ENCODE measurements at places on chromosomes 5 and 9. TPM values are rescaled to one million over a fixed set of nuclear protein-coding genes. Genes with fewer than 3 reads are reported as not detected.

Gene IL9
- not detected for total RNA-seq

Gene LPAR1
- total RNA-seq: 260 TPM

Gene BTNL3
- total RNA-seq: not detected

DNA sequence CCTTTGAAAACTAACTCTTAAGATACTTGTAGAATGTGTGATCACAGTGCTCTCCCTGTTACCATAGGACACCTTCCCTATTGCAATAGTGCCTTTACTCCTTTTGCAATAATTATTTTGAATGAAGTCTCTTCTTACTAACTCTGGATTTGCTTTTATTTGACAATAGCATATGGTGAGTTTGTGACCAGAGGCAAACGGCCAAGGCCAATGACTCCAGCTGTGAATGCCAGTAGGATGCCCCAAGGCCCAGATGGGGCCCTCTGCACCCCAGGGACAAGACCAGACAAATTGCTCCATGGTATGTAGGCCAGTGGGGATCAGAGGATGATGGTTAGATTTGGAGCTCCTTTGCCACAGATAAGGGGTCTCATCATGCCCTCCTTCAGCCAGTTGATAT is 116.9 kb downstream of the NPR3 start:
- no peak for DNase-seq

GRCh38 chr5:150532151-150532550 is 24.2 kb downstream of the NDST1 start:
- no peak for DNase-seq

GRCh38 chr9:104094534-104095015 is 466 bp downstream of the SMC2 start:
- DNase-seq: no peak

GRCh38 chr5:67548520-67549295 is 352.1 kb upstream of the CD180 start:
- no peak for DNase-seq

- DNase-seq: peak; percentile 78
Observed at GRCh38 chr9:124251605-124252378, 6.0 kb upstream of the NEK6 start.

- DNase-seq: peak; percentile 58
Observed at GRCh38 chr5:74319076-74319475, 321.5 kb downstream of the ENC1 start.

DNA sequence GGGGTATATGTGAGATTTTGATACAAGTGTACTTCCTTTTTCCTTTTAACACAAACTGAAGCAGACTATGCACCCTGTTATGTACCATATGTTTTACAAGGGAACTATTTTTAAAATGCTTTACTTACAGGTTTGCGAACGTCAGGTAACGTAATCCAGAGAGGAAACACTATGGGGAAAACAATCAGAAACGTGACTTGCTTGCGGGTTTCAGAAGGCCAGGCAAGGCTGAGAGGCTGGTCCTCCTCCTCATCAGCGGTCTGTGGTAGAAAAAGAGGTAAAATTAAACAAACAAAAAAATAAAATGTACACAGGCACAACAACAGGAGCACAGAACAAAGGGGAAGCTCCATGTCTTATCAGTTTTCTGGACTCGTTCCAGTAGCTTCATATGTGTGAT is 141.2 kb downstream of the ACER2 start:
- DNase-seq: no peak

DNA sequence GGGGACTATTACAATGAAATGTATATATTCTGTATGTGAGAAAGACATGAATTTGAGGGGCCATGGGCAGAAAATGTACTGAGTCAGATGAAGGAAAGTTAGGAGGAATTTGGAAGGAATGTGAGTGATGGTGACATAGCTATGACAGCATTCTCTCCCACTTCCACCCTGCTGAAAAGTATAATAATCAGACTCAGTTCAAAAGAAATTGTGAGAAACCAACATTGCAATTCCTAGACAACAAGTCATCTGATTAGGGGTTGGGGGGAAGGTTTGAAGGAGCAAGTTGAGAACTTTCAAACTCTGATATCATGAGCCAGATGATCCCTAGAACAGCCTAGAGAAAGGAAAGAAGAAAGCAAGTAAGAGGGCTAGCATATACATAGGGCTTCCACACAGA is 370.6 kb downstream of the DMRTA1 start:
- DNase-seq: peak; percentile 71

DNA sequence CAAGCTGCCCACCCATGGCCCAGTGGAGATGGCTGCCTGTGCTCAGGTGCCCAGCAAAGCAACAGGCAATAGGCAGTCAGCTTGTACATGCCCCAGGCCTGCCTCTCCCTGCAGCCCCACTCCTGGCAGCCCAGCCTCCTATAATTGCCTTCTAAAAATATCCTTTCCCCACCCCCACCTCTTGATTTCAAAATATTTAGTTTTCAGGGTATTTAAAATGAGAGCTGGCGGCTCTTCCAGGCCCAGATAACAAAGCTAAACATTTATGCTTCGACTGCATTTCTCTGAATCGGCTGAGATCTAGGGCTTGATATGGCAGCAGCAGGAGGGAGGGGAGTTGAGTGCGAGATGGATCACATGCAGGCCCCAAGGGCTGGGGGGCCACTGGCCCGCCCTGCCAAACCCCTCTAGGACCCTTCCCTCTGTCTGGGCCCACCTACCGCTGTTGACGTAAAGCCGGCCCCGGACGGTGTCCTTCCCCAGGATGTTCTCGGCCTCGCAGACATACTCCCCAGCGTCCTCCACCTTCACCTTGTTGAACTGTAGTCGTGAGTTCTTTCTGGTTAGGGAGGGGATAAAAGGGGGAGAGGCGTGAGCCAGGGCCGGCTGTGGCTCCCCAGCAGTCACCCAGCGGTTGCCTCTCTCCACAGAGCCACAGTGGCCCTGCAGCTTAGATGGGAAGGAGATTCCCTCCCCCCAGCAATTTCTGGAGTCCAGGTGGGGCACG is 85.0 kb downstream of the PSD2 start:
- DNase-seq: no peak
